Hippocampal formation (tissue), 2 donors: ENCODE measurements at places on chromosomes 13 and 19.

DNA sequence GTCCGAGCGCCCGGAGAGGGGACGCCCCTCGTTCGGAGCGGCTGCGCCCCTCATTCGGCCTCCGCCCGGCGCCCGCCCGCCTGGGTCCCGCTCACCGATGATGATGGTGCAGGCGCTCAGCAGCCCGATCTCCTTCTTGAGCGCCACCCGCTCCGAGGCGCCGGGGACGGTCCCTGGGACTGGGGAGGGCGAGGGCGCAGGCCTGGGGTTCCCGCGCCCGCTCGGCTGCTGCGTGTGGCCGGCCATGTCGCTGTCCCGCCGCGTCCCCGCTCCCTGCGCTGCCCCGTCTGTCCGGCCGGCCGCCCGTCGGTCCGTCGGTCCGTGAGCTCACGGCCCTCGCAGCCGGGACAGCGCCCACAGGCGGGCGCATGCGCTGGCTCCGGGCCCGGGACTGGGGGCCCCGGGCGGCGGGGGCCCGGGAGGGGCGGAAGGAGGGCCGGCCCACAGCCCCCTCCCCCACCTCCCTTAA, at the start of gene SLC7A10:
Gene SLC7A10 (minus strand): TSS at position 393 of the 469 bp plus-strand sequence. CDS start 147 bp downstream, at position 246.
- no peak for DNase-seq

- DNase-seq: no peak
Measured at GRCh38 chr13:73399347-73400216, 340.8 kb downstream of the KLF5 start.

DNA sequence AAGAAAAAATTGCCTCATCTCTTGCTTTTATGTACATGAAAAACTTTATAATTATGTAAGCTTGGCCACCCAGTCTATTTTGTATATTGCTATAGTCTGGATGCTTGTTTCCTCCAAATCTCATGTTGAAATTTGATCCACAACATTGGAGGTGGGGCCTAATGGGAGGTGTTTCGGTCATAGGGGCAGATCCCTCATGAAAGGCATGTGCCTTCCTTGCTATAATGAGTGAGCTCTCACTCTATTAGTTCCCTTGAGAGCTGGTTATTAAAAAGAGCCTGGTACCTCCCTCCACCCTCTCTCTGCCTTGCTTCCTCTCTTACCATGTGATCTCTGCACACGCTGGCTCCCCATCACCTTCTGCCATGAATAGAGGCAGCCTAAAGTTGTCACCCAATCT, 1005.1 kb downstream of the PCDH9 start:
- DNase-seq: no peak

DNA sequence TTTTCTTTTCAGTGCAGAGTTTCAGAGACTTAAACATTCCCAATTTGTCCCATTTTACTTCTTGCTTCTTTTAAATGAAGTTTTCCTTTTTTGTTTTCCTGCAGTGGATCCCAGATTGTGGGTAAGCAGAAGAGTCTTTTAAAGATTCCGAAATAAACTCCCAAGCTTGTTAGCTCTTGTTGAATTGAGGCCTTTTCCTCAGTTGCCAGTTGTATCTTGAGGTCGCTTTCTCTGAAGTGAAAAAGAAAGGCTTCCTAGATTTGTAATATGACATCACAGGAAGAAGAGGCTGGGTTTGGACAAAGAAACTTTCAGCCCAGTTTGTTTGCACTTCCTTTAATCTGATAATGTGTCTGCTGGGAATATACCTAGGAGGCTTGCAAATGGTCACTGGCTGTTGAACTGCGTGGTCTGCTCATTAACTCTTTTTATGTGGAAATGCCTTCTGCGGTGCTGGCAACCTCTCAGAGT, at the start of gene LPAR6:
Gene LPAR6 (minus strand): TSS at position 233 of the 471 bp plus-strand sequence. CDS start 690 bp downstream, outside the sequence.
- peak; percentile 35 for DNase-seq

- no peak for DNase-seq
Measured at GRCh38 chr19:41917676-41918075, 10.6 kb downstream of the ERFL start.

DNA sequence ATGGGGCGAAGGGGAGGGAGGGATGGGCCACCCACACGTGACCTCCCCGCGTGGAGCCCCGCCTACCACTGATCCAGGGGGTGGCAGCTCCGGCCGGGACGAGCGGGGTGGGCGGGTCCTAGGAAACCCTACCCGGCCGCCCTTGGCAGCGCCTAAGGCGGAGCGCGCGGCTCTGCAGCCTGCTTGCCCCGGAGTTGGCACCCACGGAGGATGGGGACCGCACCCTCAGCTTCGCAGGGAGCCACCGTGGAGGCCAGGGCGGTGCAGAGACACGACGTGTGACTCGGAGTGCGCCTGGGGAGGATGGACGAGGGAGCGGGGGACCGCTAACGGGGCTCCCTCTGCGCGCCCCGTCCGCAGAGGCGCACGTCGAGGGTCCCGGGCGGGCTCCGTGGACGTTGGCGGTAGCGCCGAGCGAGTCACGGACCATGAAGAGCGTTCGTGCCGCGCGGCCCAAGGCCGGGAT, at the start of gene RGS9BP:
Gene RGS9BP (plus strand): TSS at position 129 of the 466 bp plus-strand sequence. CDS start 416 bp downstream, outside the sequence.
- DNase-seq: peak; percentile 36

DNA sequence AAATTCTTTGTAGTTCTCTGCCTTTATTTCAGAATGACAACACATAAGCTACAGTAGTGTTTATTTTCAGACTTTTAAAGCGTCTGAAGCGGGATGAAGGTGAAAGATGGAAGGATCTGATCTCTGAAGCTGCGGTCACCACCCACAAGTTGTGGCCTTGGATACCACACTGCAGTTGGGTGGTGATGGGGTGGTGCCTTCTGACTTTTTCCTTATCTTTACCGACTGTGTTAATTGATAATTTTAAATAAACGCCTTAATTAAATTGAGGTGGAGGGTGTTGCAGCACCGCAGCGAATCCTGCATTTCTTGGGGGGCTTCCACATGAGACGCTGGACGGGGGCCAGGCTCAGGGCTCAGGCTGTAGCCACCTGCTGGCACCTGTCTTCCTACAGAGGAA, 1.3 kb downstream of the TFDP1 start:
- DNase-seq: no peak

GRCh38 chr13:28819735-28820098, 422 bp upstream of the MTUS2 start:
- DNase-seq: peak; percentile 4

DNA sequence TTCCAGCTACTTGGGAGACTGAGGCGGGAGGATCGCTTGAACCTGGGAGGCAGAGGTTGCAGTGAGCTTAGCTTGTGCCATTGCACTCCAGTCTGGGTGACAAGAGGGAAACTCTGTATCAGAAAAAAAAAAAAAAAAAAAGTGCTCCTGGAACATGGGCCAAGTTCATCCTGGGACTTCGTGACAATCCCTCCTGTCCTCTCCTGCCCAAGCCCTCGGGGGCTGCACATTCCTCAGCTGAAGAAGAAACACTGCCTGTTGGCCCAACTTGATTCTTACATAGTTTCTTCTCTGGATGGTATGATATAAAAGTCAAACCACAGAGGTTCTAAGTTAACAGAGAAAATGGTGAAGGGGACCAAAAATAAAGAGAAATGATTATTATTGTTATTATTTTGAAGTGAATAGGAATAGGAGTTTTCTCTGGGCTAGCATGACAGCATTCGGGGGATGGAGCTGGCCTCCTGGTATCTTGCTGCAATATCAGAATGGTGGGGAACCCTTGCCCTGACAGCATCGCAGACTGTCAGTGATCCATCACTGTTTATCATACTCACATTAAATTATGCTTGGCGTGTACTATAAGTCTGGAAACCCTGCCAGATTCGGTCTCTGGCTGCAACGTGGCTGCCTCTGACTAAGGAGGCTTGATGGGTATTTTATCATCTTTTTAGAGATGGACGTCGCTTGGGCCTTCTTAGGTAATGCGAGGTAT, 113.7 kb upstream of the OXGR1 start:
- DNase-seq: no peak

DNA sequence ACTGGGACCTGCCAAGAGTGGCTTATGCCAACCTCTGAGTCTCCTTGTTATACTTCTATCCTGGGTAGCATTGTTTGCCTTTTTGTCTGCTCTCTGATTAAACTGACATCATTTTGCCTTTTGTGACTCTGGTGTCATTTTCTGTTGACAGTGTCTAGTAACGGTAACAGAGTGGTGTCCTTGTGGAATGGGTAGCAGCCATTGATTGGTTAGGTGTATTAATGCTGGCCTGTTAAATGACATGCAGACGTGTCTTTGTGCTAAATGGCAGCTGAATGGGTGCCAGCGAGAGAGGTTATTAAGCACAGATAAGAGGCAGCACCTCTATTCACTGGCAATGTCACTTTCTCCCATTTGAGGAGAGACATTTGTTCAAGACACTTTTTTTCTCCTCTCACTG, 1289.4 kb downstream of the PCDH9 start:
- DNase-seq: no peak

- no peak for DNase-seq
Measured at GRCh38 chr19:44164327-44164672, 600 bp upstream of the ZNF226 start.

DNA sequence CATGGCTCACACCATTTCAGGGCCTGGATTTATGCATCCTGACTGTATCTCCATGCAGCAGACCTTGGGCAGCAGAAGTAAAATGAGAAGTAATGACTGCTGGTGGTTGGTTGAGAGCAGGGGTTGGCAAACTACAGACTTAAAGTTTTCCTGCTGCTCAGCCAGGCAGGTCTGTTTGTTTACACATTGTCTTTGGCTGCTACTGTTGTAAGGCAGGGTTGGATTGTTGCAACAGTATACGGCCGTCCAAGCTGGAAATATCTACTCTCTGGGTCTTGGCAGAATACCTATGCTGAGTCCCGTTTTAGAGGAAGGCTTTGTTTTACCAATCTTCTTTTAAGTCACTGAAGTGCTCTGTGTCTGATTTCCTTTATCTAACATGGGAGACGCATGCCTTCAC, 13.5 kb downstream of the SNRNP70 start:
- DNase-seq: no peak

GRCh38 chr13:44837250-44837649, 152.0 kb downstream of the NUFIP1 start:
- DNase-seq: no peak

DNA sequence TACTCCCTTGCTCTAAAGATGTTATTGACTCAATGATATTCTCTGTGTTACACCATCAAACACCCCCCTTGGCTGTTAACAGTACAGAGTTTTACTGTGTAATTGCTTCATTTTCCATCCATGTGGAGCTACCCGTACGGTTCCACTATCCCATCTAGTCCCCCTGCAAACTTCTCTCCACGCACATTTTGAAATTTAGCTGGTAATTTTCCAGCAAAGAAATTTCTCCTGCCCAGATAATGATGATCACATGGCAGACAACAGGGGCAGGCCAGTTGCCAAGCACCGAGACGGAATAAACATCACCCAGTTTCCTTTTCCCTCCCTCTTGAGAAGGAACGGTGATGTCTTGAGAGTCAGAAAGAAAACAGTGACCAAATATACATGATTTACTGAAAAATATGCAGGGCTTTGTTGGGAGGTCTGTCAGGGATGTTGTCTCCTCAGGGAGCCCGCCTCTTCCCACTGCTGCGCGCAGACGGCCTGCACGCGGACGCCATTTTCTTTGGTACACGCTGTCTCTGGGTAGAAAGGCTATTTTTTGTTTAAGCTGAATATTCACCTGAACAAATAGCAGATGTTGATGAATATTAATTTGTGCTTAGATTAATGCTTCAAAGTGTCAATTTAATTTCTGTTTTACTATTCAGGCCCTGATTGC, 109.9 kb downstream of the OLFM4 start:
- DNase-seq: no peak

GRCh38 chr19:51090471-51090870, 7.8 kb upstream of the KLK14 start:
- DNase-seq: no peak

DNA sequence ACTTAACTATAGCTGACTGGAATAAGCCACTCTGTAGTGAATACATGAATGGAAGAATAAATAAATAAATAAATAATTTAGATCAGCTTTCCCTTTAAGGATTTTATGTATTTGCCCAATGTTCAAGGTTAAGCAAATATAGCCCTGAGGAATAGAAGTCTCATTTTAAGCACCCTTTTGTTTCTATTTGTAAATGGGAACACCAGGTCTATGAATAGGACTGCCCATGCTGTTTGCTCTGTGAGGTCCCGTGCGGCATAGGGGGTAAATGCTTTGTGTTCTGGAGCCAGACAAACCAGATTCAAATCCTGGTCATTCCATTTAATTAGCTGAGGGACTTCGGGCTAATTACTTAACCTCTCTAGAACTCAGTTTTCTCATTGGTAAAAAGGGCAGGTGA, 29.3 kb downstream of the CBY2 start:
- DNase-seq: no peak

DNA sequence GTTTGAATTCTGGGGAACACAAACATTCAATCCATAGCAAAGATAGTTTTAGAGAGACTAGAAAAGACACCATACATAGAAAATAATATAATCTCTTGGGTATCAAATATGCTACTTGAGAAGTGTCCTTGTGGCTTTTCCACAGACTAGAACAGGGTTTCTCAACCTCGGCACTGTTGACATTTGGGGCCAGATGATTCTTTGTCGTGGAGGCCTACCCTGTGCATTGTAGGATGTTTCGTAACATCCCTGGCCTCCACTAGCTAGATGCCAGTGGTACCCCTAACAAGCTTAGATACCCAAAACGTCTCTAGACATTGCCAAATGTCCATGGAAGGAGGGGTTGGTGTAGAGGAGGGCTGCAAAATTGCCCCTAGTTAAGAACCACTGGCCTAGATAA, 2.2 kb upstream of the ESD start:
- no peak for DNase-seq

- no peak for DNase-seq
Measured at GRCh38 chr13:36207672-36208071, 6.7 kb downstream of the SOHLH2 start.
